ENCODE measurements at places on chromosomes 7 and 10. TPM values are rescaled to one million over a fixed set of nuclear protein-coding genes. Genes with fewer than 3 reads are reported as not detected.

The DGKI gene
- 1.1 TPM for total RNA-seq

The PRR15 gene
- total RNA-seq = 4.2 TPM

DNA sequence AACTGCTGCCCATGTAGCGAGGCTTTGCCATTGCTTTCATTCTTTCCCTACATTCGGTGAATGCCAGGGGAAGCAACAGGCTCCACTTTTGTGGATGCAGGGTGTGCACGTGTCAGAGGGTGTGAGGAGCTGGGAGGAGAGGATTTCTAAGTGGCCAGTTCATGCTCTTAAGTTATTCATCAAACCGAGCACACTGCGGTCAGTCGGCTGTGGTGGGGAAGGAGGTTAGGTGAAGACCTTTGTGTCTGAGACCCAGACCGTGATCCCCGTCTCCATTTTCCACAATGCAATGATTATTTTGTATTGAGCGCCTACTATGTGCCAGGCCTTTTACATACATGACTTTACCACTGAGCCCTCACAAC is 438.6 kb upstream of the GALNT17 start:
- peak; percentile 80 for DNase-seq

DNA sequence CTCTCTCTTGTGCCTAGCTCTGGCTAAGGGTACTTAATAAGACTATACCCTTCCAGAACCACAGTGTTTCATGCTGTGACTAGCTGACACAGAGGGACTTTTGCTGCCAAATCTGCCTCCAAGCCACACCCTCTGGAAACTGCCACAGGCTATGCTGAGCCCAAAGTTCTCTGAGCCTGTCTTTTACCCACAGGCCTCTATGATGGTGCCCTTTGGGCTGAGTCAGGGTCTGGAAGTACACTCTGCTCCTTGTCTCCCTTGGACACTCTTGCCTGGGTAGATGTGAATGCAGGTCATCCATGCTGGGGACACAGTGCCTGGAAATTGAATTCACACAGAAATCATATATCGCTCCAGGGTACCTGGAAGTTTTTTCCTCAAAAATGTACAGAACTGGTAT is 22.6 kb downstream of the DYDC1 start:
- DNase-seq = no peak

GRCh38 chr7:30247541-30248401 is 36.6 kb upstream of the ZNRF2 start:
- no peak for DNase-seq

DNA sequence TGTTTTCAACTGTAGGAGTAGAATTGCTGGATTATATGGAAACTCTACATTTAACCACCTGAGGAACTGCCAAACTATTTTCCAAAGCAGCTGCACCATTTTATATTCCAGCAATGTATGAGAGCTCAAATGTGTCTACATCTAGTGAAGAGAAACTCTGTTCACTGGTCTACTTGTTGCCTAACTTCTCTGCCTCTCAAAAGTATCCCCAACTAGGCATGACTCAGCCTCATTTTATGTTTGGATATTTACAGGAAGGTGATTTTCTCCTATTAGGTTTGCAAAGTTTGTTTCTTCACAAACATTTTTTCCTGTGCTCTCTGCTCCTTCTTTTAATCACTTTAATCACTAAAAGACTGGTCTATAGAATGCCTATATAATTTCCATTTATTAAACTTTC is 37.1 kb upstream of the SRI start:
- DNase-seq = no peak

- no peak for DNase-seq
Observed at GRCh38 chr10:99292159-99292558, 37.0 kb upstream of the CNNM1 start.

GRCh38 chr10:96655461-96656197 is 64.7 kb downstream of the PIK3AP1 start:
- DNase-seq = no peak

The AKR1B15 gene
- 0.72 TPM for total RNA-seq

GRCh38 chr10:6446711-6447110 is 133.4 kb downstream of the PRKCQ start:
- no peak for DNase-seq

The ADGRA1 gene
- not detected for total RNA-seq

DNA sequence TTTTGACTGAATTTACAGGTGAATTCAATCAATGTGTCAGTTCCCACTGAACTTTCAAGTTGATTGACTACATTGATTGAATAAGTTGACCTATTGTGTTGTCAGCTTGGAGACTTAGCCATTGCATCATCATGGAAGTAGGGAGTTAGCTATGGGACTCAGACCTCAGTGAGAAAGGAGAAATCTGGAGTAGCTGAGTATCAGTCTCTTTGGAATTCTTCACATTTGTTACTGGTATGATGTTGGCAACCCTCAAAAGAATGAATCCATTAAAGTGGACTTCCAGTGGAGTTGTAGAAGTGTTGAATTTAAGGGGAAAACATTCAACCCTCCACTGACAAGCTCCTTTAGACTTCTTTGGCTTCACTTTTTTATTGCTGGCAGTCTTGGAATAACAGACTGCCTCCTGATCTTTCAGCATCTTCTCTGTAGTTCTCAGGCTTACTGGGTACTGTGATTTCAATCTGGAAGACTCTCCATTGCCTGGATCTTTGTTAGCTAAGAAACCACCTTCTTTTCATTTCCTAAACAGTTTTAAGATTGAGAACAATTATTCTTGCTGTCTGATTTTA is 160.3 kb upstream of the NRP1 start:
- no peak for DNase-seq

DNA sequence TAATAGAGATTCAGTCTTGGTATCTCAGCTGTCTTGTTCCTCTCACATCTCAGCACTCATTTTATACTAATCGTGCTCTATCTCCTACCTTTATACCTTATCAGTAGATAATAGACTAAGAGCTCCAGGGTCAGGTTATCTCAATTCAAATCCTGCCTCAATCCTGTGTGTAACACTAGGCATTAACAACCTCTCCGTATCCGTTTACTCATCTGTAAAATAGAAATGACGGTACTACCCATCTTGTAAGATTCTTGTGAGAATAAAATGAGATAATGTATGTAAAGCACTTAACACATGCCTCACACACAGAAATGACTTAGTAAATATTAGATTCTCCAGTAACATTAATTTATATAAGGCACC is 622 bp upstream of the P4HA1 start:
- DNase-seq = no peak

GRCh38 chr10:89337484-89337883 is 9.7 kb downstream of the IFIT3 start:
- DNase-seq = peak; percentile 59

GRCh38 chr7:45180084-45180986 is 22.7 kb downstream of the RAMP3 start:
- no peak for DNase-seq

GRCh38 chr10:12716042-12716441 is 285.5 kb downstream of the CCDC3 start:
- no peak for DNase-seq

DNA sequence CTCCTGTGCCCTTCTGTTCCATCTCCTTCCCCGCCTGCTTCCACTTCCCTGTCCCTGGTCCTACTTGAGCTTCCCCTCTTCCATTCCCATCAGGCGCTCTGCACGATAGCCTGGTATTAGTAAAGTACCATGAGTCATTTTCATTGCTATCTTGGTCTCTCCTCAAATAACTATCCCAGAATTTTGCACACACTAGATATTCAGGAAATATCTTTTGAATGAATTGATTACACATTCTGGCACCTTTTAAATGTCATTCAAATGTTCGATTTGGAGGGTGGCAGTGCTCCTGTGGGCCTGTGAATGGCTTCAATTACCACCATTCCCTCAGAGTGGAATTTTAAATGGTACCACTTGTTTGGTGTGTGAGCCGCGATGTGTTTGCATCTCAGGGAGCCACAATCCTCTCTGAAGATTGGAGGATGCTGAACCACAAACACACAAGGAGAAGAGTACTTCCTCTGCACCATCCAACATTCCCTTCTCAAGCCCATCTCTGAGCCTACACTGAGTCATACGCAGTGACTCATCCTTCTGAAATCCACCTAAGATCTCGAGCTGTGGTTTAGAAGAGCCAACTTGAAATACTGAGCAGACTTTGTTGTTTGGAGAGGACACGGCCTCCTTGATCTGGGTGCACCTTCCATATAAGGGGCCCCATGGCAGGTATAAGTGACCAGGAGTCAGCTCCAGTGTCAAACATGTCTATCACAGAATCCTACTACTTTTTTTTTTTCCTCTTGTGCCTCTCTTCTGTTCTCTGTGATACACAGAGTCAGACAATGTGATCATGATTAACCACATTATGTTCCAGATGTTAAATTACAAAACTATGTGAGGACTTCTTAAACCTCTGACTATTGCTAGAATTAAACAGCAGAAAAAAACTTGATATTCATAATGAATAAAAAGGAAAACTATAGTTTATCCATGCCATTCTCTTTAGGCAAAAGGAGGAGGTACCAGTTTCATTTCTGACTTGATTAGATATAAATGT is 81.9 kb downstream of the BMPER start:
- peak; percentile 79 for DNase-seq

- DNase-seq = peak; percentile 93
Observed at GRCh38 chr7:130901209-130901783, 167.3 kb upstream of the KLF14 start.

The OR2A7 gene
- not detected for total RNA-seq

DNA sequence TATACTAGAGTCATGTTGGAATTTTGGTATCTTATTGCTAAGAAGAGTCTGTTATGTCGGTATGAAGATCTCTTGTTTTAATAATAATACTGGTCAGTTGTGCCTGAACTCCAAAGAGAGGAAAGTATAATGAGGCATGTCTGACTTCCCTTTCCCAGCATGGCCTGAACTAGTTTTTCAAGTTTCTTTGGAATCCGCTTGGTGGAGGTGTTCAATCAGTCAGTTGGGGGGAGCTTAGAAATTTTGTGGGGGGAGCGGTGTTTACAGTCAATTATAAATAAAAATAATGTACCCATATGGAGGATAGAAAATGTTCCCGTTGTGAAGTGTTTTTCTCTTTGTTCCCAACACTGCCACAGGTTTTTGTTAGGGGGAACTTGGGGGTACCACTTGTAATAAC is 1.5 kb upstream of the TRDMT1 start:
- DNase-seq = no peak

DNA sequence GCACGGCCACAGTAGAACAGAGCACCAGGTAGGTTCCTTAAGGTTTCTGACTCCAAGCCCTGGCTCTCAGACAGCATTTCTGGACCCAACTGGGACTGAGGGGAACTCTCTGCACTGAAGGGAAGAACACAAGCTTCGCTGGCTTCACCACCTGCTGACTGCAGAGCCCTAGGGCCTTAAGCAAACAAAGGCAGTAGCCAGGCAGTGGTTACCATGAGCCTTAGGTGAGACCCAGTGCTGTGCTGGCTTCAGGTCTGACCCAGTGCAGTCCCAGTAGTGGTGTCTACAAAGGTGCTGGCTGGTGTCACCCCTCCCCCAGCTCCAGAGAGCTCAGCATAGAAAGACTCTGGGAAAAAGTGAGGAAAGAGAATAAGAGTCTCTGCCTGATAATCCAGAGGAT is 59.5 kb downstream of the SIRT1 start:
- DNase-seq = no peak
